Central memory CD4-positive, alpha-beta T cell (primary cell): ENCODE measurements at places on chromosomes 1 and 21.

DNA sequence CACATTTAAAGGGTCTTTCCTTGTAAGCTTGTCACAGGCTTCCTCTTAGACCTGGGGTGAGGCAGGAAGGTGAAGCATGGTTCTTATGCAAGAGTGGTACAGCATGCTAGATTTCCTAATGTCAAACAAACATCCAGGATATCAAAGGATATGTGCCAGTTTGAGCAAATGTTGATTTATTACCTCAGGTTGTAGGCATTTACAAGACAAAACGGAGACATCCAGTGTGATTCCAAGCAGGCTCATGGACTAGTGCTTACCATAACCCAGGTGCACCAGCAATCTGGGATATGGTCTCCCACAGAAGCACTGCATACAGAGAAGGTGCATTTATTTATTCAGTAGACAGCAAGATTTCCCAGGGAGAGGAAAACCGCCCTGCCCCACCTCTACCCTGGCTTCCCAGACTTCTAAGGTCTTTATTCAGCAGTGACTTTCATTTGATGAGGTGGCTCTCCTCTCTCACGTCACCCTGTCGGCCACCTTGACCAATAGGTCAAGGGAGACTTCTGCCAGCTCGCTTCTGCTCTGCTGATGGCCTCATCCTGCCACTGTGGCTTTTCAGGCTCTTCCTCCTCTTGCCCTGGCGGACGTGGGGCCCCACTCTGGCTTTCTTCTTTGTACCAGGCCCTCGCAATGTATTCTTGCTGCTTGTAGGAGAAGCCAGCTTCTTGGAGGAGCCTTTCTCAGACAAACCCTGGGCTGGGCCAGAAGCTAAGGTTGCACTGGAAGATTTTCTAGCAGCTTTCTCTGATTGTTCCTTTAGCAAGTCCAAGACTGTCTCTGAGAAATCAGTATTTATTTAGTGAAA lies 25.6 kb downstream of the HHIPL2 start:
- no peak for DNase-seq

- DNase-seq = no peak
Measured at GRCh38 chr1:201511396-201511940, 4.5 kb upstream of the CSRP1 start.

- DNase-seq = no peak
Measured at GRCh38 chr1:202671399-202671798, 38.9 kb downstream of the SYT2 start.

DNA sequence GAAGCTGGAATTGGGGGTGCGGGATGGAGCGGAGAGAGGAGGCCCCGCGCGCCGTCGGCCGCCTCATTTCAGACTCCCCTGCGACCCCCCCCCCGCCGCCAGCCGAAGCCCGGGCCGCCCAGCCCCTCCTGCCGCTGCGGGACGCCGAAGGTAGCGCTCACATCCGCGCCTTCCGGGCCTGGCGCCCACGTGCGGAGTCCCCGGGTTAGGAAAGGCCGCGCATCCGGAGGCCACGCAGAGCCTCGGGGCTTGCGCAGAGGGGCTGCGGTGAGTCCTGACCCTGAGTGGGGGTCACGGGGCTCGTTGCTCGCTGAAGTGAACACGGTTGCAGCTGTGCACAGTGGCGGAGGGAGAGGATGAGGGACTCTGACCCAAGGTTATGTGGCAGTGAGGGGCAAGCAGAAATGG lies 552 bp upstream of the ZNF496 start:
- peak; percentile 27 for DNase-seq

DNA sequence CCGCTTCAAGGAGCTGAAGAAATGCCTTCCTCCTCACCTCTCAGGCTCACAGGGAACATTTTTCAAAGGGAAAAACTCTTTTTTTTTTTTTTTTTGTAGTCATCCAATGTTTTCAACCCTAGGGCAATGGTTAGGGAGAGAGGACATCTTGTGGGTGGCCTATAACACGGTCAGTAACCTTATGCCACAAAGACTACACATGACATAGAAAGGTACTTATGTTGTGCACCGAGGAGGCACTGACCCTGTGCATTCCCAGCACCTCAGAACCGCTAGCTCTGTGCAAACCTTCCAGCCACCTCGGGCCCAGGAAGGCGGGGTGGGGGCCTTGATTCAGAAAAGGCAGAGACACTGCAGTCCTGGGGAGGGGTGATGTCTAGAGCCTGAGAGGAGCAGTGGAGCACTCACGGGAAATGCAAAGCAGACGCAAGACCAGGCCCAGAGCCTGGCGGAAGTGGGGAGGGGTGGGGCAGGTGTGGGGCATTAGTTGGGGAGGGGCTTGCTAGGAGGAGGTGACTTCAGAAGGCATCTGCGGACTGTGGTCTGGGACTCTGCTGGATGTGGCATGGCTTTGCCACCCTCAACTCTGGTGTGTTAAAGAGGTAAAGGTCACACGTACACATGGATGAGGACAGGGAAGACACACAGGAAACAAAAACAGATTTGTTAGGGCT lies 68.6 kb downstream of the MDM4 start:
- peak; percentile 20 for DNase-seq

- DNase-seq = no peak
Measured at GRCh38 chr1:191582169-191582568, 576.1 kb upstream of the RGS18 start.

DNA sequence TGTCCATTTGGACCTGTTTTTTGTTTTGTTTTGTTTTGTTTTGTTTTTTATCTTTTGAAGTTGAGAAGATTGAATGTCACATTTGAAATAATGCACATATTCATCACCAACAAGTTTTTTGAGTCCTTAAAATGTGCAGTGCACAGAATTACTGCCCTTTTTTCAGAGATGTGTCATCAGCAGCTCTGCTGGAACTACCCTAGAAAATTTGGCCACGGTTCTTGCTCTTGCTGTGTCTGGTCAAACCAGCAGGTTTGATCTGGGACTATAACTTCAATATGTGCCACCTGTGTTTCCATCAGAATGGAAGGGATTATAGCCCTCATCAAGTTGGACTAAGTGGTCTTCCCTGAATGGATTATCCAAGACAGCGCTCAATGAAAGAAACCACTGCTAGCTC lies 24.1 kb upstream of the CNN3 start:
- DNase-seq = no peak

DNA sequence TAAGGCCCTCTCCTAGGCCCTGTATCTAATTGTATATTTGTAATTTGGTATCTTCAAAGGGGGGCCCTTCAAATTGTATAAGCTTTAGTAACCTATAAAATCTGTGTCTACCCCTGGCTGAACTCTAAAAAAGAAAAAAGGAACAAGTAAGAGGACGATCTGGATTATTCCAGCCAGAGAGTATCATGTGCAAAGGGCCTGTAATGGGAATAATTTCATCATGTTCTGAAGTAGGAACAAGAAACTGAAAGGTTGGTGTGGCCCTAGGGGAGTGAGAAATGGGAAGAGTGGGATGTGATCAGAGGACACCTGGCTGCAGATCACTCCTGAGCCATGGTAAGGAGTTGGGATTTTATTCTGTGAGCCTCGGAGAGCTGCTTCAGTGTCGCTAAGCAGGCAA lies 14.7 kb downstream of the PTAFR start:
- no peak for DNase-seq

DNA sequence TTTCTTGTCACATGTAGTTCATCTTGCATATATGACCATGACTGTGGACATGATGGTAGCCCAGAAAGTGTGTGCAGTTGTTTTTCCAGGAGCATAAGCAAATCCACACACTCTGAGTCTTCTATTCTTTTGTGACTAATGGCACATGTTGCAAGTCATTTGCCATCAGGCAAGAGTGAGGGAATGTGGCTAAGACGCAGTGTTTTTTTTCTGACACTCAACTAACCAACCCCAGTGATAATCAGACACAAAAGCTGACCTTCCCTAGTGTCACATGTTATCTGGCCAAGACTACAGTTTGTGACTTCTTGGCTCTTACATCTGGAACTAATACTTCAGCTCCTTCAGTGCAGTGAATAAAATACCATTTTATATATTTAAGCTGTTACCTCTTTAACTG lies 108.8 kb downstream of the ITSN1 start:
- DNase-seq = no peak

DNA sequence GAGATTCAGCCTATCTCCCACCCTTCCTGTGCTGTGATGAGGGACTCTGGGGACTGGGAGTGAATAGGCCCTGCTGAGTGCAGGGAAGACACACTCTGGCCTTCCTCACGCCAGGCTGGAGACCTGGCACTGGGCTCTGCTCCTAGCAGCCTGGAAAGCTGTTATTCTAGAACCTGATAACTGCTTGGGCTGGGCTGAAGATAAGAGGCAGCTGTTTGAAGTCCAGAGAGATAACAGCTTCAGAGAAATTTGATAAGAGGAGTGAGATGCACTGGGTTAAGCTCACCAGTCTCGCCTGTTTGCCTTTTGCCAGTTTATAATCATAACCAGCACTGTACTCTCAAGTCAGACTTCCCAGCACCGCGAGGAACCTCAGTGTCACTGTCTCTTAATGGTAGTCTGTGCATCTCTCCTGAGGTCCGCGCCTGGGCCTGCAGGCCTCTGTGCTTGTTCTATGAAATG lies 46.6 kb upstream of the GPR37L1 start:
- DNase-seq = no peak

- no peak for DNase-seq
Measured at GRCh38 chr1:86273066-86273465, 116.5 kb upstream of the COL24A1 start.

- DNase-seq = no peak
Measured at GRCh38 chr21:23016617-23017016, 2018.4 kb downstream of the NCAM2 start.

GRCh38 chr1:64574301-64574700 lies 104.4 kb downstream of the CACHD1 start:
- DNase-seq = no peak

DNA sequence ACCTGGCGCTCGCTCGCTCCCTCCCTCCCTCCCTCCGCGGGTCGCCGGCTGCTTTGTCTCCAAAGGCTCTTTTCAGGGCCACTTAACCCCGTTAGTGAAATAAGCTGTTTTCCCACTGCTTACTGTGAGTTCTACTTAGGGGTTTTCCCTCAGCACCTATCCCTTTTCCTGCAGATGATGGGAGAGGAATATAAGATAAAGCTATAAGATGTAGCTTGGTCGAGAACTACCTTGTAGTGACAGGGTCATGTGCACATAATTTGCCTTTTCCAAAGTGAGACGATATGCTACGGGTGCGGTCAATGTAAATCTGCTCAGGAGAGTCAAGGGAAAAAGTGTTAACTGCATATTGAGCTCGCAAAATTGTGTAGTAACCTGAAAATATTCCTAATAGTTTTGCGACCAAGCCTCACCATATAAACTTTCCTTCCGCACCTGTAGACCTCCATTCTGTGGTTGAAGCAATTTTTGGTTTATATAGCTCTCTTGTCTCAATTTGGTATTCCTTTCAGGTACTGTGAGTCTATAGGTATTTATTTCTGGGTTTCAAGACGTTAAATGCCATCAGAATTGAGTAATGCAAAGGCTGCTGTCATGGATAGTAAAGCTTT lies 55.8 kb upstream of the BOLA1 start:
- DNase-seq = peak; percentile 3

GRCh38 chr1:226712742-226713419 lies 26.2 kb downstream of the ITPKB start:
- DNase-seq = no peak

DNA sequence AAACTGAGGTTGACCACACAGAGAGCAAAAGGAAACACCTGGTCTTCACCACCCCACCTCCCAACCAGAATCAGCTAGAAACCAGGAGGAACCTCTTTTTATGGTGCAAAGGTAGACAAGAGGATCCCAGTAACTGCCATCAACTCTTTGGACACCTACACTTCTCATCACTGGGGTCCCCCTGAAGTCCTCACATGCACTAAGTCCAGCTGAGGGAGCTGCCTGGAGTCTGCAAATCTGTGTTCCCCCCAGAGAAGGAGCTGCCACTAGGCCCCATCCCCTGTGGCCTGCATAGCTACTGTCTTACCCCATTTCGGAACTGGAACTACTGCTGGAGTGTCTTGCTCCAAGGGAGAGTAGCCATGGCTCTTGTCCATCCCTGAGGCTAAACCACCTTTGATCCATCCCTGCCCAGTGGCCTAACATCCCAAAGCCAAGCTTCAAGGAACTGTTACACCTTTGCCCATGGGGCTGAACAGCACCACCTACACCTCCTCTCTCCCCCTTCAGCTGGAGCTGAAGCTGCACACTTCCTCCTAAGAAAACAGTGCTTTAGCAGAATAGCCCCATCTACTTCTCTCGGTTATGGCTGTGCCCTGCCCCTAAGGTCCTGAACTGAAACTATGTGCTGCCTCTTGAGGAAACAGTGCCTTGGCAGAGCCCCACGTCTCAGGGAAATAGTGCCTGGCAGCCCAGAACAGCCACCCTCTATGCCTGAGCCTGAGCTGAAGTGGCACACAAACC lies 85.4 kb upstream of the CD53 start:
- peak; percentile 76 for DNase-seq

DNA sequence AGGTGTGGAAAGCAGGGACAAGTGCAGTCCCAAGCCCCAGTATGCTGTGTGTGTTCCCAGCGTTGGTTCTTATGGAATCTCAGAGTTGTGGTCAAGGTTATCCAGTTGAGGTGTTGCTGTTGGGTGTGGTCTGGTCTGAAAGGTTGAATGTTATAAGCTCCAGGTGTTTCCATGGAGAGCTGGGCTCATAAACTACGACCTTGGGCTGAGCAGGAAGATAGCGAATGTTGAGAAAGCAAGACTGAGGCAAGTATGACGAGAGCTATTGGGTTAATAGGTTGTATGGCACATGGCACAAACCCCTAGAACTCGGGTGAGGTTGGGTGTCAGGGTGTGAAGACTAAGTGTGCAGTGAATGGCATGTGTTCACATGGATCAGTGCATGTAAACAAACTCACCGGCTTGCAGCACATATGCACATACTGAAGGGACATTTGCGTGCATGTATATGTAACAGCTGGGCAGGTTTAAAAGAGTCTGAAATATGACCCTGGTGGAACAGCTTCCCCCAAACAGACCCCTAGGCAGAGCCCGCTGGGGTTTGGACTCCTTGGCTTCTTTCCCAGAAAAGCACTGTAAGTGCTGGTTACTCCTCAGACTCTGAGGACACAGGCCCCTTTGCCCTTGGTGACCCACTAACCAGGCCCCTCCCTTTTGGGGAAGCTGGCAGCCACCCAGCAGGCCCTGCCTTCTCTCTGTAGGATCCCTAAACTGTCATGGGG lies 117.5 kb downstream of the NAV1 start:
- no peak for DNase-seq

- no peak for DNase-seq
Measured at GRCh38 chr1:6922096-6922931, 137.1 kb downstream of the CAMTA1 start.

DNA sequence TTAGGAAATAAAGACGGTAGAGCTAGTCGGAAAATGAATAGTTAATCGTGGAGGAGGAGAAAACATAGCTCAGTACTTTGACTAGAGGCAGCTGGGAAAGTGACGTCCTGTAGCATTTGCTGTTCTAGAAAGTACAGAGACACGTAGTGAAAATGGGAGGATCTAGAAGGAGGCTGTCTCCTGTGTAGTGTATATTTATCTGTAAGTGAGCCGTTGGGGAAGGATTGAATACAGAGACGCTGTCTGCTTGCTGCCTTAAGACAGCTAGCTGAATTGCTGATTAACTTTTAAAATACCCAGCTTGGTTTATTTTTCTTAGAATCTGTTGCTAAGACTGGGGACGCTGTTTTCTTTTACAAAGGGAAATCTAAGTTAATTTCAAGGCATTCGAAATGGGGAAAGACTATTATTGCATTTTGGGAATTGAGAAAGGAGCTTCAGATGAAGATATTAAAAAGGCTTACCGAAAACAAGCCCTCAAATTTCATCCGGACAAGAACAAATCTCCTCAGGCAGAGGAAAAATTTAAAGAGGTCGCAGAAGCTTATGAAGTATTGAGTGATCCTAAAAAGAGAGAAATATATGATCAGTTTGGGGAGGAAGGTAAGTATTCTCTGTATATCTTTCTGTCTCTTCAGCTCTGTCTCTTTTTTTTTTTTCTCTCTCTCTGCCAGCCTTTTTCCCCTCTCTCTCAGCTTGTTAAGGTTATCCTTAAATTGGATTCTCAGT lies at the start of gene DNAJB4:
TSS of gene DNAJB4 (plus strand) at position 221 of the 729 bp plus-strand sequence. CDS start at position 393, 172 bp downstream.
- DNase-seq = peak; percentile 88
